Right lobe of liver (tissue), 6 donors: ENCODE measurements at places on chromosomes 7 and 10. TPM values are rescaled to one million over a fixed set of nuclear protein-coding genes. Genes with fewer than 3 reads are reported as not detected.

DNA sequence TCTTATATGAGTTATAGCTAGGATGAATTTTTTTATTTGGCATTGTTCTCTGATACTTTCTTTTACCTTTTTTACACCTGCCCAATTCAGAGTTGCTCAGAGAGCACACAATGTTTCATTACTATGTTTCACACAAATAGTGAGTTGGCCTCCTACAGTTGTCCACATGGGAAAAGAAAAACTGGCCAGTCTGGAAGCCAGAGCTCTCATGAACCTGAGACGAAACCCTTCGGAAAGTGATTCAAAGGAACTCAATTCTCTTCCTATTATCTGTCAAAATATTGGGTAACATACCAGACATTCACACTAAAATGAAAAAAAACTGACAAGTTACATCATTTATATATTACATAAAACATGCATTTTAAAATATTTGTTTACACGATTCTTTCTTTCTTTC, 15.3 kb downstream of the SCRN1 start:
- DNase-seq: no peak

DNA sequence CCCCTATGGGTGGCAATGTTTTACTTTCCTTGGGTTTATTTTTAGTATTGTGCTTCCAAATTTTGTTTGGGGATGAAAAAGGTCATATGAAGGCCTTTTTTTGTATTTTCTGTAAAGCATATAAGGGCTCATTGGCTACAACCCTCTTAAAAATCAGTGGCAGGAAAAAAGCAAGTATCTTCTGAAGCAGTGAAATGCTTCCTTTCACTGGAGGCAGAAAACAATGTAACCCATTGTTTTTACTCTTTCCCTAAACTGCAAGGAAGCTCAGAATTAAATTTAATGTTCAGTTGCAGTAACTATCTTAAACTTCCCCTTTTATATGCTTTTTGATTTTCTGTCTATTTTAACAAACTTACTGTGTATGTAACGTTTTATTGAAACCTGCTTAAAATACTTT, 148.7 kb upstream of the LYZL1 start:
- no peak for DNase-seq

DNA sequence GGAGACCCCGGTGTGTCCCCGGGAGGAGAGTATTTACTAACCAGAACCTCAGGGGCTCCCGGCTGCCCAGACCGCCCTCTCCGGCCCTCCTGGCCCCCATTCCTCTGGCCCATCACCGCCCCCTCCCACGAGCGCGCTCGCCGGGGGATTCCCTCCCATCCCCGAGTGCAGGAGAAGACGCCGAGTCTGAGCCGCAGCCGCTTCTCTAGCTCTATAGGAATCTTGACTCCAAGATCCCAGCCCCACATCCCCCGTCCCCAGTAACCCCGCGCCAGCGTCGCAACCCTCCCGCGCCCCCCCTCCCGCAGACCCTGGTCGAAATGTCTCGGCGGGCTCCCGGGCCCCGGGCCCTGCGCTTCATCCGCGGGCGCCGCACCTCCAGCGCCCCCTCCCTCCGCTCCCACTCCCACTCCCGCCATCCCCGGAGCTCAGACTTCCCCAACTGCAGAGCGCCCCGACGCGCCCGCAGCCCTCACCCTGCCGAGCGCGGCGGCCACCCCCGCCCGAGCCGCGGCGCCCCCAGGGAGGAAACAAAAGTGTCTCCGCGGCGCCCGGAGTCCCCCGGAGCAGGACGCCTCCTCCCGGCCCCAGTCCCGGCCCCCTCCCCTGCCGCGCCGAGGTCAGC, 541 bp downstream of the ELMO1 start:
- DNase-seq: peak; percentile 71

DNA sequence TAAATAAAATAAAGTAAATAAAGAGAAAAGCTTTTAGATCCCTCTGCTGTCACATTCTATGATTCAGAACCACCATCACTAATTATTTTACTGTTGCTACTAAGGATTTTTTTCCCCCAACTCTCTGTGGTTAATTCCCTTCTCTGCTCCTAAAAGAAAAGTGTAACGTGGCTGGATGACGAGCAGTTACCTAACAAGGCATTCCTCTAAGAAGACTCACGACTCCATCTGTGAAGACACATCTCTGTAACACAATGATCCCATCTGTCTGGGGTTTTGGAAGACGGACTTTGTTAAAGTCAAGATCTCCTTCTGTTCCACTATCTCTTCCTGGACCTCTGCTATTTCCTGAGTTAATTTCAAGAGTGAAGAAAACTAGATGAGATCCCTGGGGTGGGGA, 179.9 kb downstream of the SFMBT2 start:
- no peak for DNase-seq

- no peak for DNase-seq
Measured at GRCh38 chr7:140689199-140690152, 7.0 kb upstream of the NDUFB2 start.

DNA sequence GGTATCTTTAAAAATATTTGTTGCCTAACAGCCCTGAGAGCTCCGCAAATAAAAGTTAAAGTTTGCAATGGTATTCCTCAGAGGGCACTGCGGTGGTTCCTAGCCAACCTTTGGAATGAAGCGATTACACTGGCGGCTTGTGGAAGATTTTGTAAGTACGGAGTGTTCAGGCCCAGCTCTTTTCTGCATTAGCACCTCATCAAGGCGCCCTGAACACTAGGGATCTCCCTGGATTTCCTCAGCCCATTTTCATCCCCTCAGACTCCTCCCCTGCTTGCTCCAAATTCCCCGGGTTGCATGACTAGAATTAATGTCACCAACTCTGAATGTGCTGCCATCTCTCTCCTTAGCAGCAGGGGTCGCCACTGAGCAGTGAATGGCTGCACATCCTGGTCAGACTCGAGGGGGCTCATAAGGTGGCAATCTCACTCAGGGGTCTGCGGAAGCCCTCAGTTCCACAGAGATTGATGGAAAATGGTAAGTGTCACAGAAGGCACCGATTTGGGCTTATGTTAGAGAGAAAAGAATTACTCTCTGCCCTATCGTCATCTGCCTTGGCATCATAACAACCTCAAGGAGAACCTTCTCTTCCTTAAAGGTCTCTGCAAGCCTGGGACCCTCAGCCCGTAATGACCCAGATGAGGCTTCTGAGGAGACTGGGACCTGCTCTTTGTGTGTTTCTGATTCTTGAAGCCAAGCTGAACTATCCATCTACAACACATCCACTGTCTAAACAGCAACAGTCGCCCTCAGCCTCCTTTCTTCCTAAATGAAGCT, 262.8 kb upstream of the AOAH start:
- peak; percentile 57 for DNase-seq

DNA sequence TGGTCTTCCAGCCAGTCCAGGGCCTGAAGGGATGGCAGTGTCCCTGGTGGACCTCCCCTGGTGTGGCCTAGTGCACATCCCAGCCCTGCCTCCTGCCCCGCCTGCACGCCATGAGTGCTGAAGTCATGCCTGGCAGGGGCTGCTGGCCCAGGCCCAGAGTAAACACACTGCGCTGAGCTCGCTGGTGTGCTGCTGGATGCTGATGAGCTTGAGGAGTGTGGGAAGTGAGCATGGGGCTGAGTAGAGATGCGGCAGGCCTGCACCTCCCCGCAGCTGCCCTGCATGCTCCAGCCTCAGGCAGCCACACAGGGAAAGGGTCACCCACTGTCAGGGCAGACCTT, 43.2 kb downstream of the HTRA1 start:
- peak; percentile 90 for DNase-seq

- no peak for DNase-seq
Measured at GRCh38 chr10:77168161-77168560, 469.4 kb downstream of the KCNMA1 start.

- DNase-seq: no peak
Measured at GRCh38 chr7:20279979-20280378, 50.7 kb upstream of the ITGB8 start.

DNA sequence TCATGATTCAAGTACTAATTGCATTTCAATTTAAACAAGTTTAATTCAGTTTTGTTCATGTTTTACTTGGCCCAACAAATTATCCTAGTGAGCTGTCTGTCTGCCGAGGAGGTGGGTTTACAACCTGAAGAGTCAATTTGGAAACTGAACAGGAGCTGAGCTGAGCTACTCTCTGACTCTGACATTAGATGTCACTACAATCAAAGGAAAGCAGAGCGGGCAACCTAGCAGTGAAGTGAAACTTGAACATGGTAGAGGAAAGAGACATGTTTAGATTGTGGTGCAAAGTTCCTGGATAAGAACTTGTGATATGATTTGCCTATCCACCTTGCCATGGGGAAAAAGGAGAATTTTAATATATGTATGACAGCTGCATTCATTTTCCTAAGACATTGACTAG, 9.6 kb upstream of the AGR3 start:
- no peak for DNase-seq

GRCh38 chr7:73549176-73549575, 8.3 kb downstream of the BCL7B start:
- no peak for DNase-seq

DNA sequence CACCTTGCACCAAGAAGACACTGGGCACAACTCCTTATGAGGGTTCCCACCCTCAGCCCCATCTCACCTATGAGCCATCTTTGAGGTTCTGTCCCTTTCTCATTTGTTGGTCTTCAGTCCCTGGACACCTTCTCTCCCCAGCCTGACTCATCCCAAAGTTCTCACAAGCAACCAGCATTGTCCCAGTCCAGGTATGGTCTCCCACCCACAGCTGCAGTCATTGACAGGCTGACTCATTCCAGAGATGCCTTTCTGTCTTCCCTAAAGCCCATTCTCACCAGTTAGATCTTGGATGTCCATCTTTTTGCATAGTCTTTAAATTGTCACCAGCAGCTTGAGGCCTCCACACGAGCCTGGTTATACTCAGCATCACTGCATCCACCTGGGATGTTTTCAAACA, 26.7 kb upstream of the BMPR1A start:
- DNase-seq: no peak

DNA sequence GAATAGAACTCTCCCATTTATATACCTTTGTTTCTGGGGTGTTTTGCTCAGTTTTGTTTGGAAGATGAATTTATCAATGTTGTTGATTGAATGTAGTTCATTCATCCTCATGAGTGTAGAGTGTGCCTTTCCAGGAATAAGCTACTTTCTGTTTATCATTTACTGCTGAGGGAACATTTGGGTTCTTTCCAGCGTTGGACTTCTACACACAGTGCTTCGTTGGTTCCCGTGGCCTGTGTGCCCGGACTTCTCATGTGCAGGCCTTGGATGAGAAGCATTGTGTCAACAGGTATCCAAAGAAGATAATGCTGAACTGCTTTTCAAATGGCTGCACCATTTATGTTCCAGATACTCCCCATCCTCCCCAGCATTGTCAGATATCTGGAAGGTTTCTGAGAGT, 107.6 kb upstream of the TNS3 start:
- DNase-seq: no peak

- no peak for DNase-seq
Measured at GRCh38 chr7:150405584-150406311, 26.6 kb downstream of the ZNF775 start.

DNA sequence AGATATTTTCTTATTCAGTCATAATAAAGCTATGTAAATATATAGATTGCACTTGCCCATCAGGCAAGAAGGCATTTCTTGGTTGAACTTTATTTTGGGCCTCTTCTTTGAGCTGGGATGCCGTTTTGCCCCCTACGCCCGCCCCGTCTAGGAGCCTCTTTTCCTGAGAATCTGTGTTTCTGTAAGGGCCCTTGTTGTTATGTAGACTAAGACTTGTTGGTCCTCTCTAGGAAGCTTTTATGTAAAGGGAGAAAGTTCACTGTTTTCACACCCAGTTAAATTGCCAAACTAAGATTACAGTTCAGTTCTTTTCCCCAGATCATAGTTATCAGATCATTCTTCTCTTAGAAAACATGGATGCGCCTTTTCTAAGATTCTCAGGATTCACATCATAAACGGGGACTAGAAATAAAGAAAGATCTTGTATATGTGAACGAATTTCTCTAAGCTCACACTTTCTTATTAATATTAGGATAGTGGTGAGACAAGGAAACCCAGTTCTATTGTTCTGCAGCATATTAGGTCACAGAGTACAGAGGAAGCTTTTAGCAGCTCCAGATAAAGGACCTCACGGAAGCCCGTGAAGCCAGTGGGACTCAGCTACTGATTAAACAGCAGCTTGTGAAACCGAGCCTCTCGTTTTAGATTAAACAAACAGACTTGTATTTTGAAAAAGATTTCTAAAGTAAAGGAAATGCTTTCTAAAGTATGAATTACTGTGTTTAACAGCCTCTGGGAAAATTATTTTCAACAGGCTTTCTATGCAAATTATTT, 3.8 kb downstream of the LMTK2 start:
- DNase-seq: peak; percentile 62

- no peak for DNase-seq
Measured at GRCh38 chr7:24948739-24949138, 31.2 kb downstream of the OSBPL3 start.

DNA sequence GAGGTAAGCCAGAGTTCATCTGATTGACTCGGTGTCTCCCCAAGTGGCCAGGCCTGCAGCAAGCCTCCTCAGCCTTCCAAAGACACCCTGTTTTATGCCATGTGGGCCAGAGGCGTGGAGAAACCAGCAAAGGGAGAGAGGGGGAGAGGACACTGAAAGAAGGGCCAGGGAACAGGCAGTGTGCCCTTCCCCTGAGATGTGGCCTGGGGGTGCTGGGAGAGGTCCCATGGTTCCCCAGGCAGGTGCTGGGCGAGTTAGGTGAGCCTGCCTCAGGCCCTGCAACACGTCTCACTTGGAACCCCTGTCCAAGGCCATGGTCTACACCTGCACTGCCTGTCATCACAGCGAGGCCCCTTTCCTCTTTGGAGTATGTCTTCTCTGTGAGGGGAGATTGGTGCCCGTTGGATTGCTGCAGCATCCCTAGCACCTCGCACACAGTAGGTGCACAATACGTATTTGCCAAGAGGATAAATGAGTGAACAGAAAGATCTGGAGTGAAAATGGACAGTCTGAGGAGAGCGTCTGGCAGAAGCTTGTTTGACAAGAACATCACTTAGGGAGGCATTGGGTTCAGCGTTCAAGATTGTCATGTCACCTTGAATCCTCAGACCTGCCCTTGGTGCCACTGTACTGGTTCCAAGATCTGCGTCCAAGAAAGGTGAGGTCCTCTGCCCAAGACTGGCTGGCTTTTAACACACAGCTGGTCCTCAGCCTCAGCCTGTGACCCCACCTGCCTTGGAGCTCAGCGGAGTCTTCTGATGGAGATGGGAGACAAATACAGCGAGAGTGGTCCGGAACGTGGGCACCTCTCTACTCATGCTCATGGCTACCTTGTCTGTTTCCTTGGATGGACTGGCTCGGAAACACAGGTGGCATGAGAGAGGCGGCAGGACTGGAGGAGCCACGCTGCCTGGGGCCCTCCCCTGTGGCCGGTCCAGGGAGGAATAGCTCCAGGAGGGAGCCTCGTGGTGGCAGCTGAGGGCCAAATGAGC, 39.8 kb upstream of the NUB1 start:
- no peak for DNase-seq

GRCh38 chr7:159149488-159149887, 4.8 kb upstream of the VIPR2 start:
- DNase-seq: no peak

GRCh38 chr10:416091-416515, 273.4 kb downstream of the DIP2C start:
- no peak for DNase-seq

GRCh38 chr7:113100121-113100603, 13.5 kb upstream of the GPR85 start:
- no peak for DNase-seq

The LRRC18 gene
- not detected for total RNA-seq

The AMPH gene
- total RNA-seq: 0.35 TPM

The ANK3 gene
- total RNA-seq: 25.7 TPM

The RET gene
- 1.6 TPM for total RNA-seq

The AZGP1 gene
- total RNA-seq: 1,091 TPM

The KIAA1549 gene
- 0.88 TPM for total RNA-seq

The FXYD4 gene
- not detected for total RNA-seq

The CLRN3 gene
- total RNA-seq: 18.5 TPM

The INMT gene
- total RNA-seq: 58.9 TPM

The DDX50 gene
- total RNA-seq: 12.4 TPM

The KLF14 gene
- total RNA-seq: not detected

The SYCE1 gene
- 1.6 TPM for total RNA-seq

The GUSB gene
- 50.7 TPM for total RNA-seq

The SLC26A3 gene
- not detected for total RNA-seq
